RCC 7860 (cell line): ENCODE measurements at places on chromosomes 13 and 19.

GRCh38 chr19:42131149-42132029 lies 857 bp downstream of the POU2F2 start:
- DNase-seq = no peak

- DNase-seq = no peak
Measured at GRCh38 chr13:77703408-77703807, 5.9 kb downstream of the SLAIN1 start.

DNA sequence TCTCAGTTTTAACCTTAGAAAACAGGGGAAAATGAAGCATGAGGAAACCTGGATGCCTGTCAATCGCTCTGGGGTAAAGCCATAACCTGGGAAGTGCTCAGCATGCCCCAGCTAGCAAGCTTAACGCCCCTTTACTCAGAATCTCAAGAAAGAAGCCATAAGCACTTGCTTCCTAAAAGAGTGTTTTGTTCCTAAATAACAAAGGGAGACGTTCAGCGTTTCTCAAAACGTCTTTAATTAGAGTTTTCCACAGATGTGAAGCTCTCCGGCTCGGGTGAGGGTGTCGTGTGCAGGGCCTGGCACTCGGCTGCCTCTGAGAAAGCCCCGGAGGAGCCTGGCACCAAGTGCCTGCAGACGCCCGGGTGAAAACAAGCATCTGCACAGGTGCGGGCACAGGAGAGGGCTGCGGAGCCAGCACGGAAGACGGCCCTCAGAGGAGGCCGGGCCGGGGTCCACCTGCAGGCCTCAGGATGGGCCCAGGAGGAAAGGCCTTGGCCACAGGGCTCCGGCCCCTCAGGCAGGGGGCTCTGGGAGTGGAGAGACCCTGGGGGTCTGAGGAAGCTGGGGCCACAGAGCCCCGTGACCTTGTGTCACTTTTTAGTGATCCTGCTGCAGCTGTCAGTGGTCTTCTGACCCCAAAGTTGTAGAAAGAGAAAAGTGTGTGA lies 6.2 kb downstream of the GAS6 start:
- DNase-seq = no peak

GRCh38 chr13:108669381-108669780 lies 40.0 kb downstream of the MYO16 start:
- no peak for DNase-seq

GRCh38 chr13:65456150-65456912 lies 1773.8 kb downstream of the PCDH9 start:
- DNase-seq = no peak

GRCh38 chr13:73556128-73556527 lies 497.3 kb downstream of the KLF5 start:
- DNase-seq = no peak

DNA sequence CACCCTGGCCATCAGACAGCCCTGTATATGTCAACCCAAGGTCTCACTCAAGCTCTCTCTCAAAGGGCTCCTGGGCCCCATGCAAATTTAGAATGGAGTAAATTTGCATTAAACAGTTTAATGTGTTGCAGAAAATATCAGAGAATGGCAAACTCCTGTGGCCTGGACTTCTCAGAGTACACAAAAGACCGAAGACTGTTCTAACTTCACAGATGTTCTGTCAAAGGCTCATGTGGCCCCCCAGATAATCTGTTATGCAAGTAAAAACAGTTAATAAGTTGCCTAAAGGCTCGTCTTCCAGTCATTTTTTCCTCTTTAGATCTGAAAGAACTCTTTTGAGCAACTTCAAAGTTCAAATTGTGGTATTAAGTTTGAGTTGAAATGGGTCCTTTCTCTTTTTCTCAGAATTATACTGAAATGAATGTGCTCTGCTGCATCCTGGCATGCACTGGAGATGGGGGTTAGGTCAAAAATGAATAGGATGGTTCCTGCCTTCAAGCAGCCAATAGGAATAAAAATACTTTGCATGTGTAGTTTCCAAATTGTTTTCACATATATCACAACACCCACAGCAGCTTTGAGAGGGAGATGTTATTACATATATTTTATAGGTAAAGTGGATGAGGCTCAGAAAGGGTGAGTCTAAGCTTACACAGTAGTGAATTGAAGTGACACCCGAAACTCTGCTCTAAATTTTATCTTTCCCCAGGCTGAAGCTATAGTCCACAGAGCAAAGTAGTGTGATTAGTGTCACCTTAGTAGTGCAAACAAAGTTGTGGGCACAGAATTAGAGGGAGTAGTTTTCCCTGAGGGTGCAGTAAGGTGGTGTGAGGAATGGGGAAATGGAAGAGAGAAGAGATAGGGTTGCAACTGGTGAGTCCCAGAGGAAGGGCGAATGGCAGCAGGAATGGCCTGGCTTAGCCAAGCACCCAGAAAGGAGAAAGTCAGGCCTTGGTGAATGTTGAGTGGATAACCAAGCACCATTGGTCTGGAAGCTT lies 205.0 kb upstream of the RFC3 start:
- DNase-seq = no peak

GRCh38 chr13:65387743-65388347 lies 1842.3 kb downstream of the PCDH9 start:
- no peak for DNase-seq

- DNase-seq = no peak
Measured at GRCh38 chr13:97441368-97441767, 7.4 kb downstream of the RAP2A start.

DNA sequence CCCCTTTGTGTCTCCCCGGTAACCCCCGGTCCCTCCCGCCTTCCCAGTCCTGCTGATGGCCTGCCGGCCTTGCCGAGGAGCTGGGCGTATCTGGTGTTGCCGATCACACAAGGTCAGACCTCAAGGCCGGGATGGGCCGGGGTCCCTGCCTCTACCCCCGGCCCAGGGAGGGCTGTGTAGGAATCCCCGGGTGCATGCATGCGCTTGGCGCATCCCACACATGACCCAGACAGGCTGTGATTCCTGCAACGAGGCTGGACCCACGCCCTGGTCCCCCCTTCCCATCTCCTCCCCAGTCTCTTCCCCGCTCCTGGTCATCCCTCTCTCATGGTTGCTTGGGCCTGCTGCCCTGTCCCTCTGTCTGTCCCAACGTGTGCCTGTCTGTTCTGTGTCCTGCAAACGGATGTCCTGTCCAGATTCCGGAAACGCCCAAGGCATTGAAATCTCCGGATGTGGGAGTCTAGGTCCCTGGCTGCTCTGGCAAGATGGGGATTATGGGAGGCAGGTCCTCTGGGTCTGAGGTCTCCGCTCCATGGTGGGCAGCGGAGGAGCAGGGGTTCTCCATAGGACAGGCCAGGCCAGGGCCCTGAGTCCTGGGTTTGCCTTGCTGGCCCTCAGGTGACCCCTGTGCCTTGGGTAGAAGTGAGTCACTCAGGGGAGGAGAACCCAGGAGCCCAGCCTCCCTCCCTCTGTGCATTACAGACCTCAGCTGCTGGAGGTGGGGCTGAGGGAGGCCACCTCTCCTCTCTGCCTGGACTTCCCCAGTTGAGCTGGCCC lies 1.6 kb downstream of the PKN1 start:
- DNase-seq = peak; percentile 89

GRCh38 chr19:58330458-58330857 lies 3.7 kb downstream of the ZSCAN22 start:
- DNase-seq = no peak

DNA sequence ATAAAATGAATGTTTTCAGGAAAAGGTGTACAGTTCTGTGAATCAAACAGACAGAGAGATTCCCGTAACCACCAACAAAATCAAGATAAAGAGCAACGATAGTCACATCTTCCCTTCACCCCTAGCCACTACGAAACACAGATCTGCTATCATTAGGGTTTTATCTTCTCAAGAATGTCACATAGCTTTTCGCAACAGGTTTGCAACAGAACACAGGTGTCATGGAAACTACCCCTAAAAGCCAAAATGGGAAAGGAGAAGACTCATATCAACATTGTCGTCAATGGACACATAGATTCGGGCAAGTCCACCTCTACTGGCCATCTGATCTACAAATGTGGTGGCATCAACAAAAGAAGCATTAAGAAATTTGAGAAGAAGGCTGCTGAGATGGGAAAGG lies 11.1 kb downstream of the GPR42 start:
- DNase-seq = no peak

- DNase-seq = peak; percentile 71
Measured at GRCh38 chr19:12985049-12985776, 10.1 kb upstream of the NFIX start.

GRCh38 chr13:34361560-34361959 lies 543.6 kb downstream of the RFC3 start:
- DNase-seq = no peak

DNA sequence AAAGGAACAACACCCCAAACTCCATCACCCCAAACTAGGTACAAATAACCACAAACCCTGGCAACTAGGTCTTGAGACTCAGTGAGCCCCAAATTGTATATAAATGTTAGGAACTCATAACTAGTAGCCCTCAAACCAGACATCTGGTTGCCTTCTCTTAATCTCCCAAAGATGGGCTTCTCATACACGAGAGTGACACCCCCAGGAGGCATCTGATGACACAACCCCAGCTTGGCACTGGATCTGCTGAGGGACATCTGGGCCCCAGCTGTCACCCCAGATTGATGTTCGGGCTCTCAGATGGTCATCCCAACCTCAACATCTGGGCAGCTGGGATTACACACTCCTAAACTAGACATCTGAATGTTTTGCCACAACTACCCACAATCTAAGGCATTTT lies 14.8 kb downstream of the RABAC1 start:
- no peak for DNase-seq

- DNase-seq = no peak
Measured at GRCh38 chr13:24274452-24275021, 34.8 kb upstream of the C1QTNF9 start.

DNA sequence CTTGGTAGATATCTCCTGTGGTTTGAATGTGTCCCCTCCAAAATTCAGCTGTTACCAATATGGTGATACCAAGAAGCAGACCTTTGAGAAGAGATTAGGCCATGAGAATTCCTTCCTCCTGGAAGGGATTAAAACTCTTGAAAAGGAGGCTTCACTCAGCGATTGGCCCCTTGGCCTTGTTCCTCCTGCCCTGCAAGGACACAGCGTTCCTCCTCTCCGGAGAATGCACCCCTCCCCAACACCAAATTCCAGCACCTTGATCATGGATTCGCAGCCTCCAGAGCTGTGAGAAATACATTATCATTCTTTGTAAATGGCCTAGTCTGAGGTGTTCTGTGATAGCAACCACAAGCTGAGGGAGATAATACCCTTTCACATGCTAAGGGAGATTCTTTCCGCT lies 34.5 kb upstream of the ARHGEF7 start:
- DNase-seq = no peak

- peak; percentile 82 for DNase-seq
Measured at GRCh38 chr19:3319643-3320353, 46.6 kb upstream of the NFIC start.

DNA sequence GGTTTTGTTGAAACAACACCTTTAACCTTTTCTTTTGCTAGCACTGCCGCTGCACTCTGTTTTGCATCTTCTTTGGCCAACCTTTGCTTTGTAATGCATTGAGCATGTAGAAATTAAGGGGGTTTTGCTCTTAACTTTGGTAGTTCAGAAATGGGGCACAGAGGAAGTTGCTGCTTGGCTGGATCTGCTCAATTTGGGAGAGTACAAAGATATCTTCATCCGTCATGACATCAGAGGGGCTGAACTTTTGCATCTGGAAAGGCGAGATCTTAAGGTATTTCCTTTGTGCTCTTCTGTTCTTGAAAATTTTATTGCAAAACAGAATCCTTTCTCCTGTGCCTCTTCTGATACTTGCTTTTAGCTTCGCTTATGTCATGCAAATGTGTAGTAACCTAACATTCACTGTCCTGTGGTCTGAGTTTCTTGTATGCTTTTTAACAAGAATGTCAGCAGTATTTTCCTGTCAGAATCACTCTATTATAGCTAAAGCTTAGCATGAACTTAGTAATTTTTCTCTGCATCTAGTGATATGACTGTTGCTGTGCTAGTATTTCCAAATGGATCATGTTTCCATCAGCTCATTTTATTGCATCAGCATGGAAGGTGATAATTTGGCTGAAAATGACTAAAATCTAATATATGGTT lies 50.7 kb upstream of the AKAP11 start:
- no peak for DNase-seq

GRCh38 chr13:30138511-30138910 lies 168.8 kb downstream of the KATNAL1 start:
- DNase-seq = no peak

- no peak for DNase-seq
Measured at GRCh38 chr19:16325641-16326400, 1.2 kb downstream of the KLF2 start.

- DNase-seq = peak; percentile 7
Measured at GRCh38 chr13:61286148-61286745, 129.4 kb downstream of the PCDH20 start.

- no peak for DNase-seq
Measured at GRCh38 chr19:4386041-4386782, 14.1 kb downstream of the SH3GL1 start.

DNA sequence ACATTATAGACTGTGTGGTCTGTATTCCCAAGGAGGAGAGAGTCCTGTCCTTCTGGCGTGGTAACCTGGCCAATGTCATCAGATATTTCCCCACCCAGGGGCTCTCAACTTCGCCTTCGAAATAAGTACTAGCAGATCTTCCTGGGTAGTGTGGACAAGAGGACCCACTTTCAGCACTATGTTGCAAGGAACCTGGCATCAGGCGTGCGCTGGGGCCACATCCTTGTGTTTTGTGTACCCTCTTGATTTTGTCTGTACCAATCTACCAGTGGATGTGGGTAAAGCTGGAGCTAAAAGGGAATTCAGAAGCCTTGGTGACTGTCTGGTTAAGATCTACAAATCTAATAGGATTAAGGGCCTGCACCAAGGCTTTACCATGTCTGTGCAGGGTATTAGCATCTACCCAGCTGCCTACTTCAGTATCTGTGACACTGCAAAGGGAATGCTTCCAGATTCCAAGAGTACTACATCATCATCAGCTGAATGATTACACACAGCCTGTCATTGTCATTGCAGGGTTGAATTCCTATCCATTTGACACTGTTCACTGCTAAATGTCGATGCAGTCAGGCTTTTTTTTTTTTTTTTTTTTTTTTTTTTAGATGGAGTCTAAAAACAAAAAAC lies 148.0 kb downstream of the PRR20E start:
- peak; percentile 36 for DNase-seq

DNA sequence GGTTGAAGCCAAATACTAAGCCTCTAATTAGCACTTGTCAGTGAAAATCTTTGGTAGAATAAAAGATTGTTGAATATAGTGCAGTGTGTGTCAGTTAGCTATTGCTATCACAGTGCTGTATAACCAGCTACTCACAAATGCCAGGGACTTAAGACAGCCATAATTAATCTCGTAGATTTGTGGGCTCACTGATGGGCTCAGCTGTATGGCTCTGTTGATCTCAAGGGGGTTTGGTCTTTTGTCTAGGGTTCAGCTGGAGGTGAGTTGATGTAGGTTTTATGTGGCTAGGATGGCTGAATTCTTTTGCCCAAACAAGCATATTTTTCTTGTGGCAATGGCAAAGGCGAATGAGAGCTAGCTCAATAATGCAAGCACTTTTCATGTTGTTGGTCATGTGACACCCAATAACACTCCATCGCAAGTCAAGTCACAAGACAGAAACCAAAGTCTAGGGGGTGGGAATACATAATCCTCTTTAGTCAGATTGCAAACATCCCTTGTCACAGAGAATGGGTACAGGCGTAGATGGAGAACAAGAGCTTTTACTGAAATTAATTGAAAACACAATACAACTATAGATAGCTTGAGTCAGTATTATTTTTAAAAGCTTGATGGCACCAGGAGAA lies 121.7 kb upstream of the EDNRB start:
- DNase-seq = no peak
